ENCODE measurements at places on chromosomes 5 and 9. TPM values are rescaled to one million over a fixed set of nuclear protein-coding genes. Genes with fewer than 3 reads are reported as not detected.

GRCh38 chr9:8614926-8615440 lies 815.4 kb upstream of the DMAC1 start:
- H3K4me1 ChIP-seq, result no peaks in the 10 kb centered on the region
- H3K4me3 ChIP-seq, result no peak overlapping the region
- no peak for DNase-seq
- no peak overlapping the region for H3K27ac ChIP-seq
- H3K36me3 ChIP-seq, result no peaks in the 10 kb centered on the region

GRCh38 chr9:135414293-135414692 lies 65.3 kb upstream of the PPP1R26 start:
- no peak overlapping the region for H3K27ac ChIP-seq
- no peak overlapping the region for H3K4me3 ChIP-seq
- H3K27me3 ChIP-seq, result no peaks in the 10 kb centered on the region
- no peaks in the 10 kb centered on the region for H3K36me3 ChIP-seq

- no peak overlapping the region for H3K4me3 ChIP-seq
- no peak overlapping the region for H3K27ac ChIP-seq
- no peaks in the 10 kb centered on the region for H3K36me3 ChIP-seq
- H3K27me3 ChIP-seq, result no peaks in the 10 kb centered on the region
Observed at GRCh38 chr5:166595274-166595951, 1696.0 kb upstream of the WWC1 start.

The SEC61B gene
- 341 TPM for polyA plus RNA-seq

- H3K27me3 ChIP-seq, result no peaks in the 10 kb centered on the region
- H3K36me3 ChIP-seq, result peaks cover 10% of the 10 kb centered on the region
- H3K4me1 ChIP-seq, result no peaks in the 10 kb centered on the region
Observed at GRCh38 chr9:37862530-37862929, 41.4 kb downstream of the SLC25A51 start.

Measured in small intestine (tissue), 16 donors.